Adrenal gland (tissue), 19 donors: ENCODE measurements at places on chromosomes 11 and 22. TPM values are rescaled to one million over a fixed set of nuclear protein-coding genes. Genes with fewer than 3 reads are reported as not detected.

OR8J3 gene
- not detected for total RNA-seq

MMP12 gene
- total RNA-seq, result not detected

PLAAT2 gene
- not detected for total RNA-seq

ANO1 gene
- 3.8 TPM for total RNA-seq

VPS51 gene
- total RNA-seq, result 244 TPM

SLC1A2 gene
- total RNA-seq, result 517 TPM

SLC29A2 gene
- total RNA-seq, result 0.84 TPM

CSNK2A3 gene
- total RNA-seq, result 2.7 TPM

PLAAT4 gene
- 28.9 TPM for total RNA-seq

OR8A1 gene
- total RNA-seq, result not detected

GPR83 gene
- total RNA-seq, result 0.39 TPM

GDPD5 gene
- 11.5 TPM for total RNA-seq

SPON1 gene
- 50.6 TPM for total RNA-seq

SOX10 gene
- total RNA-seq, result 0.36 TPM

YPEL1 gene
- total RNA-seq, result 4.3 TPM

SCT gene
- total RNA-seq, result not detected

HOATZ gene
- total RNA-seq, result not detected

PTPN5 gene
- 0.43 TPM for total RNA-seq

SAA4 gene
- total RNA-seq, result not detected

SHANK3 gene
- 1.2 TPM for total RNA-seq

PSMA1 gene
- total RNA-seq, result 111 TPM

TKFC gene
- 185 TPM for total RNA-seq

TNNI2 gene
- total RNA-seq, result 4.2 TPM

GCAT gene
- total RNA-seq, result 27.6 TPM

RASSF7 gene
- total RNA-seq, result 18.2 TPM

TYR gene
- total RNA-seq, result not detected

RAB39A gene
- 2.0 TPM for total RNA-seq

C1QTNF4 gene
- 1.6 TPM for total RNA-seq

APOL5 gene
- not detected for total RNA-seq

OR5B21 gene
- not detected for total RNA-seq

SLC22A8 gene
- total RNA-seq, result not detected

RASD2 gene
- 3.5 TPM for total RNA-seq

BTBD18 gene
- total RNA-seq, result not detected

PPME1 gene
- total RNA-seq, result 71.6 TPM

ADORA2A gene
- 13.8 TPM for total RNA-seq

CLDN5 gene
- total RNA-seq, result 7.8 TPM

SLC37A4 gene
- 38.9 TPM for total RNA-seq

FSHB gene
- not detected for total RNA-seq

YWHAH gene
- 128 TPM for total RNA-seq

OR2AG2 gene
- not detected for total RNA-seq

AQP11 gene
- 27.0 TPM for total RNA-seq

OR51E2 gene
- total RNA-seq, result not detected

TAF10 gene
- 215 TPM for total RNA-seq

GRIA4 gene
- not detected for total RNA-seq

API5 gene
- total RNA-seq, result 58.9 TPM

C11orf54 gene
- total RNA-seq, result 47.9 TPM

RASSF10 gene
- not detected for total RNA-seq

MPZL2 gene
- 6.1 TPM for total RNA-seq

C11orf52 gene
- 2.5 TPM for total RNA-seq

KCNJ1 gene
- total RNA-seq, result not detected

ROBO3 gene
- total RNA-seq, result 22.1 TPM

CARNS1 gene
- total RNA-seq, result 0.11 TPM

MMP8 gene
- total RNA-seq, result 0.34 TPM

APOBEC3A gene
- total RNA-seq, result not detected

PDGFB gene
- total RNA-seq, result 8.3 TPM

SUN2 gene
- 128 TPM for total RNA-seq

MUC5B gene
- total RNA-seq, result 0.11 TPM
